Fibroblast of skin of right biceps (primary cell): ENCODE measurements at places on chromosomes 4 and X.

GRCh38 chr4:165009493-165010227 lies 22.1 kb upstream of the TRIM60 start:
- no peak for DNase-seq

DNA sequence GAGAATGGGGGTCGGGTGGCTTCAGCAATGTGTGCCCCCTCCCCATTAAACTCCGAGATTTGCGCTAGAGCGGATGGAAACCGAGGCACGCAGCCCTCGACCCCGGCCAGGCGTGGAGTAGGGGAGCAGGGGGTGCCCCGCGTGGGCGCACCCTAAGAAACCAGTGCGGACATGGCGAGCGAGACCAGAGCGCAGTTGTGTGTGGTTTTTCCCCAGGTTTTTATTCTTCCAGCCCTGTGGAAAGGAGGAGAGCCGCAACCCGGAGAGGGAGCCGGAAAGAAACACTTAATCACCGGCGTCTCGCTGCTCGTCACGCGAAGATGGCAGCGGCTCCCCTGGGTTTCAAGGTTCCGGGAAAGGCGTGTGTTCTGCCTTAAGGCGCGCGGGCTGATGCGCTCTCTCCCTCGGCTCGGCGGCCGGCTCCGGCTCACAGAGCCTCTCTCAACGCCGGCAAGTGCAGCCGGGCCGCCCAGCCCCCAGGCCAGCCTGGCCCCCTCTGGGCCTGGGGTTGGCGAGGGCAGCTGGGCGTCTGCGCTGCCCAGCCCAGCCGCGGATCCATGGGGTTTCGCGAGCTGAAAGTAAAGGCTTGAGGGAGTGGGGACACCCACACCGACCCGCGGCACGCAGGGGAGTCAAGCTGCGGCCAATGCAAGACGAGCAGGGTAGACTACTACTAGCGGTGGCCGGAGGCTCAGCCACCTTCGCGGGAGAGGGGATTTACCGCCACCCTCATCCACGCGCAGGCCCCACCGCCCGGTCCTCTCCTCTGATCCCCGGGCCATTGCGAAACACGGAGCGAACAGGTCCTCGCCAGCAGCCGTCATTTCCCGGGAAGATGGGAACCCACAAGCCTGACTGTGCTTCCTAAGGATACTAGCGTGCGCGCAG lies 74.0 kb upstream of the BCOR start:
- peak; percentile 60 for DNase-seq

- peak; percentile 68 for DNase-seq
Observed at GRCh38 chr4:95095348-95095974, 337.7 kb downstream of the BMPR1B start.

DNA sequence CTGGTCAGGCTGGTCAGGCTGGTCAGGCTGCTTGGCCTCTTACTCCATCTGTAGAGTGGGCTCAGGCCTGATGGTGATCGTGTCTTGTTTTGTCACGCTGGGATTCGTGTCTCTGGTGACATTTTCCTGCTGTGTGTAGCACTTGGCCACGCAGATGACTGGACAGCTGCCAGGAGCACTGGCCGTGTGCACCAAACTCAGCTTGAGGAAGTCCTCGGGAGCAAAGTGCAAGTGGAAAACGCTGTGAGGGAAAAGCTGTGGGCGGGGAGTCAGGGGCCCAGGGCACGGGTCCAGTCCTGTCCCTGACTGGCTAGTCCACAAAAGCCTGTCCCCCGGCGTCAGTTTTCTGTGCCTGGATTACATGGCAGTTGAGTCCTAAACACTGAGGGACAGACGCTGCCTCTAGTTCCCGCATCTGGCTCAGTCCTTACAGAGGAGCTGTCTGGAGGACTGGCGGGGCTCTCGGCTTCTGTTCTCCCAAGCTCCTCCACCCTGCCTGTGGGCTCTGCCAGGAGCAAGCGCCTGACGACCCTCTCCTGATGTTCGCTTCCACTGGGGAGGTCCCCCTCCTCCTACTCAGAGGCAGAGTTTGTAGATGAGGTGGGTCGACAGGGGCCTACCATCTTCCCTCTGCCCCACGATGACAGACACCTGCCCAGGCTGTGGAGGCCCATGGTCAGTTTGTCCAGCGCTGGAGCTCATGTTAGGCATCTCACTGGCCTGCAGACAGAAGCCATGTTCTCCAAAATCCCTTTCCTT lies 35.9 kb upstream of the GRPEL1 start:
- no peak for DNase-seq

- DNase-seq, result no peak
Observed at GRCh38 chrX:1391370-1391706, 575 bp downstream of the SLC25A6 start.
